ENCODE measurements at places on chromosomes 11 and 22.
A peak's percentile ranks its signal among the peaks of the same experiment; 100 is the strongest.

- DNase-seq, result no peak
Measured at GRCh38 chr22:27672721-27673418, 128.7 kb downstream of the MN1 start.

DNA sequence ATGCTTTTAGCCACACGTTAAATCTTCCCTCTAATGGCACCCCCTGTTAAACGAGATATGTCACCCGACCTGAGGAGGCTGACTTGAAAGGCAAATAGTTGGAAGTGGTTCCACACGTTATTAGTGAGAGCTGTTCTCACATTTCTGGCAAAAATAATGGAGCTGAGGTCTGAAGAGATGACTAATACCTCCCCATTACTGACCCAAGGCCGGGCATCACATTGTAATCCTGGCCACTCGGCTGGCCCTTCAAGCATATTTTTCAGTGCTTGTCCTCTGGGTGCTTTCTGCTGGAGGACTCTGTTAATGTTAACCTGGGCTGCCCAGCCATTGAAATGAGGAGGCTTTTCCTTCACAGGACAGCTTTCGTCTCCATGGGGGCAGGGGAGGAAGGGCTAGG is 260.0 kb upstream of the CADM1 start:
- no peak for DNase-seq

DNA sequence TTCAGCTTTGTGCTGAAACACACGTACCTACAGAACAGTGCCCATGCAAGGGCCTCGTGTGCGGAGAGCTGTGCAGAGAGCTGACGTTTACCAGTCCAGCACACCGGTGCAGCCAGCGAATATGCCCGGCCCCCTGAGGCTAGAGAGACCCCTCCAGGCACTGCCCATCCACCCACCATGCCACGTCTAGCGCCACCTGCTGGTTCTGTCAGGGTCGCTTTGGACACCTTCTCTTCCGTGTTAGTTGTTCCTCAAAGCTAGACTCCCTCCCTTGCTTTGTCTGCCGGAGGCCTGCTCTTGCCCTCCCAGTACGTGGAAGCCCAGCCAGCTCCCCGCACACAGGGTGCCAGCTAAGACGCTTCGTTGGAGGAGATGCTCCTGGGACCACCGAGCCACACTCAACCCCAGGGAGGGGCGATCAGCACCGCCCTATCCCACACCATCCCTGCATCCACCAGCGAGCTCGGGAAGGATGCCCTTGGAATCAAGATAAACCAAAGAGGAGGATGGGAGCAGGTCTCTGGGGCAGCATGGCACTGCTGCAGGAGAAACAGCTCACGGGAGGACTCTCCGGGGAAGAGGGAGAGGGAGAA is 43.4 kb downstream of the CPT1A start:
- peak; percentile 58 for DNase-seq

DNA sequence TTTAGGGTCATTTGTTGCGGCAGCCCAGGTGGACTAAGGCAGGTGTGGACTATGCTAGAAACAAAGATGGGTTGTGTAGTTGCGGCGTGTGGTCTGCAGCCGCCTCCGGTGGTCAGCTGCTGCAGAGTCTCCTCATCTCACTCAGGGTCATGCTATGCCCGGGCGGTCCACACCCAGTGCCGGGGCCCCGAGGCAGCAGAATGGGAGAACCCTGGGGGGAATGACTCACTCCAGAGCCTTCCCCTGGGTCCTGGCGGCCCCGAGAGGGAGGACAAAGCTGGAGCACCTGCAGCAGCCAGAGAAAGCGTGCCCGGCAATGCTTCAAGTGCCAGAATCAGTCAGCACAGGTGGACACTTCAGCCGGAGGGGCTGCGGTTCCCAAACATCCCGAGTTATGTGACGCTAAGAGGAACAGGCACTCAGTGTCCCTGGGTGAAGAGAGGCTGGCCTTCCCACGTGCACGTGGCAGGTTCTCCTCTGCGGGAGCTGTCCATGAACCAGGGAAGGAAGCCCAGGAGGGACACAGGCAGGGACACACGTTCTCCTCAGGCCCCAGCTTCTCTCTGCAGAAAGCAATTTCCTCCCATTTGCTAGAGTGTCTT is 289.6 kb upstream of the B3GAT1 start:
- no peak for DNase-seq

DNA sequence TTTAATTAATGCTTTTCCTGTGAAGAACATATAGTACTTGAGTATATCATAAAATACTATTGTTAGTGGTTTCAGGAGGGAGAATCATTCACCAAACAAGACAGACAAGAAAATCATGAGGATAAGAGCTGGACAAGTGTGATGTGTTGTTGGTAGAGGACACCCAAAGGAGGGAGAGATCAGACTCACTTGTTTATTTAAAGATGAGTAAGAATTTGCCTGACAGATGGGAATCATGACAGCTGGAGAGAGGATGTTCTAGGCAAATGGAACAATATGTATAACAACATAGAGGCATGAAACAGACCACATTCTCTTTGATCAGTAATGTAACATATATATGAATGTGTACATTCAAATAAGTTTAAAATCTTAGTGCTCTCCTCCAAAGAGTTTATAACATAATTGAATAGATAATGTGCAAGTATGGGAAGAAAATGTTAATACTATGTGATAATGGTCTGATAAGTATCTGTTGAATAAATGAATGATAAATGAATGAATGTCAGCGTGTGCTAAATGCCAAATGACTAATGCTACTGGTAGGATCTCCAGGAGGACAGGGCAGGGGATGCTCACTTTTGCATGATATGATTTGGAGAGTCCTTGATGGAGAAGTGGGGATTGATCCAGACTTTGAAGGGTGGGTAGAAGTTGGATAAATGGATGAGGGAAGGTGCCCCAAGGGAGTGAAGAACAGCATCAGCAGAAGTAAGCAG is 228.9 kb upstream of the SORL1-AS1 start:
- no peak for DNase-seq

- DNase-seq, result peak; percentile 77
Measured at GRCh38 chr11:130431331-130431773, 2.9 kb upstream of the ADAMTS8 start.
